ENCODE measurements at places on chromosomes 13 and 19. TPM values are rescaled to one million over a fixed set of nuclear protein-coding genes. Genes with fewer than 3 reads are reported as not detected.

GRCh38 chr13:113660066-113660465 is 2.1 kb upstream of the ATP4B start:
- DNase-seq = no peak

DNA sequence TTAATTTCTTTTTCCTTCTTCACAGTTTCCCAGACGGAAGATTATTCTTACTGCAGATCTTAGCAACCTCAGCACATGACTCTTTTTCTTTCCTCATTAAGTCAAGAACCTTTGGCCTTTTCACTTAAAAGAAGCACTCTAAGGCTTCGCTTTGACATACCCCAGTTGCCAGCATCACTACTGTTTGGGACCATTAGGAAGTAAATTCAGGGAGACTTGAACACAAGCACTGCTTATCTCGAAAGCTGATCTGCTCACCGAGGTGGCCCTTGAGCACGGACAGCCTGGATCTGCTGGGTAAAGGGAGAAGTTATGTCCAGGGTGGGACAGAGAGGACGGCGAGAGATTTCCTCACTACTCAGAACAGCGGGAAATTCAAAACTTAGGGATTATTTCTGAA is 151.4 kb upstream of the RNF113B start:
- no peak for DNase-seq

- DNase-seq = no peak
Observed at GRCh38 chr19:42161616-42162263, 29.5 kb upstream of the POU2F2 start.

GRCh38 chr13:73216381-73216831 is 157.6 kb downstream of the KLF5 start:
- DNase-seq = no peak

DNA sequence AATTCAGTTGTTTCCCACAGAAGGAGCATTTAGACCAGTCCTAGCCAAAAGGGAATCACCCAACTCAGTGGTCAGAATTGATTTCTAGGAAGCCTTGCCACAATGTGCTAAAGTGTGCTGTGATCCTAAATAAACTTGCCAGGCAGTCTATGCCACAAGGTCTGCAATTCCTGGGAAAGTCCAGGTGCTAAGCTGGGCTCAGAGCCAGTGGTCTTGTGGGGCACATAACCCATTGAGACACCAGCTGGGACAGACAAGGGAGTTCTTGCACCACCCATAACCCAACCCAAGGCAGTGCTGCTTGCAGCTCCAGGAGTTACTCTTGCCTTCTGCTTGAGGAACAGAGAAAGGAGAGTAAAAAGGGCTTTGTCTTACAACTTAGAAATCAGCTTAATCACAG is 489.5 kb upstream of the SPRY2 start:
- no peak for DNase-seq

DNA sequence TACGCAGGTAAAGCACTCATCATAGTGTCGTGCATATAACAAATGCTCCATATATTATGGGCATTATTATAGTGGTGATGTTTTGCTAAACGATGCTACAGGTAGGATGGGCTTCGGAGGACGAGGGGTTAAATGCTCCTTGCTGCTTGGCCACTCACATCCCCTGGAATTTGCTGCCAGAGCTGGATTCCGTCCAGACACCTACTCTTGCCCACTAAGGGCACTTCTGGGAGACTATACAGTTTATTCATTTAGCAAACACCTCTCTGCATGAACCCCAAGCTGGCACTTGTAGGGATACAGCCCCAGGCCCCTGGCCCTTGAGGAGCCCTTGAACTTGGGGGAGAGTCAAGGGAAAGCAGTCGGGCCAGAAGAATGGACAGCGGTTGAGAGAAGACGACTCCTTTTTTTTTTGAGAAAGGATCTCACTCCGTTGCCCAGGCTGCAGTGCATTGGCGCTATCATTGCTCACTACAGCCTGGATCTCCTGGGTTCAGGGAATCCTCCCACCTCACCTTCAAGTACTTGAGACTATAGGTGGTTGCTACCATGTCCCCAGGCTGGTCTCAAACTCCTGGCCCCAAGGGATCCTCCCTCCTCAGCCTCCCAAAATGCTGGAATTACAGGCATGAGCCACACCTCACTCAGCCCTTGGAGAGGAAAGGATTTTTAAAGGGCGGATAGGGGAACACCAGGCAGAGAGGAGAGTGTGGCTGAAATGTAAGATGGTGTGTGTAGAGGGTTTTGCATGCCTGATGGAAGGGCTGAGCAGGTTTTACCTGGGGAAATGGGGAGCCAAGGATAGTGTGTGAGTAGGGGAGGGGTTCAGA is 1.1 kb upstream of the MRPL34 start:
- DNase-seq = no peak

DNA sequence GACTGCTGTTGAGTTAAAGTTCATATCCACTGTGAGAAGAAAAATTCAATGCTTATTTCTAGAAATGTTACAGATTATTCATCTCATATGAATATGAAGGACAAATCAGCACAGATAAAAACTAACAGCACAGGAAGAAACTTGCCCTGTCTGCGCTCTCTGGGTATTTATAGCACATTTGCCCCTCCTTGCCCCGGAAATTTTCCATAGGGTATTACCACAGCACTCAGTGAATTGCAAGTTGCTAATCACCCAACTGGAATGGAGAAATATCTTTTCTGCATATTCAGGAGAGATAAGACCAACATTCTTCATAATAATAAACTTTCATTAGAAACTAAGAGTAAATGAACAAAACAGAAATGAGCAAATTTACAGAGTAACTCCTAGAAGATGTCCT is 318.0 kb upstream of the KLF12 start:
- no peak for DNase-seq

DNA sequence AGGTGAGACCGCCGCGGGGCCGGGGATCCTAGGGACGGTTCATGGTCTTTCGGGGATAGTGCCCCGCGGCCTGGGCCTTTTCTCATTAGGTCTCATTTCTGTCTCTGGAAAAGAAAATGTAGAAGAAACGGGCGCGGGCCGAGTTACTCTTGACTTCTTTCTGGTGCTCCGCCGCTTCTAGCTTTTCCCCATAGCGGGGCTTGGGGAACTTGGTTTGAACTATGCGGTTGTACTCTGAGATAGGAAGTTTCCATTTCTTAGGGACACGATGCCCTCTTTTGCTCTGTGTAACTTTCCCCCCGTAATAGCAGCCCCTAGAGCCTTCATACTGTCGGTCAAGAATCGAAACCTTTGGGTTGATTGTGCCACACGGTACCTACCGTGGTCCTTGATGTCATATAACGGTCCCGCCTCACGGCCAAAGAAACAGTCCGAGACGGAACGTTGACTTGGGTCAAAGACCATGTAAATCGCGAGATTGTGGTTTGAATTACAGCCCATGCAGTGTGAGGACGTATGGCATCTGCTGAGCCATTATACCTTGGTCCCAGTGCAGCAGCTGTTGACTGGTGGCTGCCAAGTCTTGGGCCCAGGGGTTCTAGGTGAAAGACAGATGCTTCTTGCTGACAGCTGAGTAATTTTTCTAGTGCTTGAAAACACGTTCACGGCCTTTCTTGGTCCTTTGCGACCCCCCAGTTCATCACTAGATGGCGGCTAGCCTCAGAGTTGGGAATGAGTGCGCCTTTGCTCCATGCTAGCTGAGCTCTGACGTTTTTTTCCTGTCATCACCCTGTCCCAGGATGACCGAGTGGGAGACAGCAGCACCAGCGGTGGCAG is 487 bp downstream of the RPS5 start:
- DNase-seq = no peak

- peak; percentile 55 for DNase-seq
Observed at GRCh38 chr13:26062853-26063444, 11.1 kb upstream of the SHISA2 start.

DNA sequence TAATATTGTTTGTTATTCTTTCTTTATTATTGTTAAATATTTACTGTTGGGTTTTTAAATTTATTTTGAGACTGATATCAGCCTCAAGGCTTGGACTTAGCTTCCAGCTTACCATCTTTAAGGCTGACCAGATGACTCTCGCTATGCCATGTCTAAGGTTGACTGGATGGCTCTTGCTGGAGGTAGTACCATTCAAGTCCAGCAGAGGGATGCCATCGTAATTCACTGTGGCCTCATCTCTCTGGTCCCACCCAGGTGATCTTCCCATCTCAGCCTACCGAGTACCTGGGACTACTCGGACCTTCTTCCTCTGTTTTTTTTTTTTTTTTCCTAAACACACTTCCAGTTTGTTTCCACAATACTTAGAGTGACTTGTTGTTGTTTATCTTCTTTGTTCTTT is 41.7 kb upstream of the ZNF91 start:
- DNase-seq = no peak

Gene LILRA6
- under 0.01 TPM for total RNA-seq

Gene B9D2
- total RNA-seq = 5.3 TPM

Gene BEST2
- not detected for total RNA-seq

Gene ATXN8OS
- 1.6 TPM for total RNA-seq

Gene MEF2B
- total RNA-seq = not detected

Gene ZNF628
- 0.41 TPM for total RNA-seq

Gene KLK4
- total RNA-seq = not detected

Gene KASH5
- total RNA-seq = not detected
